T-helper 22 cell (primary cell): ENCODE measurements at places on chromosomes 6 and 20.

GRCh38 chr20:58909585-58909984 is 57.1 kb downstream of the GNAS start:
- DNase-seq: no peak

DNA sequence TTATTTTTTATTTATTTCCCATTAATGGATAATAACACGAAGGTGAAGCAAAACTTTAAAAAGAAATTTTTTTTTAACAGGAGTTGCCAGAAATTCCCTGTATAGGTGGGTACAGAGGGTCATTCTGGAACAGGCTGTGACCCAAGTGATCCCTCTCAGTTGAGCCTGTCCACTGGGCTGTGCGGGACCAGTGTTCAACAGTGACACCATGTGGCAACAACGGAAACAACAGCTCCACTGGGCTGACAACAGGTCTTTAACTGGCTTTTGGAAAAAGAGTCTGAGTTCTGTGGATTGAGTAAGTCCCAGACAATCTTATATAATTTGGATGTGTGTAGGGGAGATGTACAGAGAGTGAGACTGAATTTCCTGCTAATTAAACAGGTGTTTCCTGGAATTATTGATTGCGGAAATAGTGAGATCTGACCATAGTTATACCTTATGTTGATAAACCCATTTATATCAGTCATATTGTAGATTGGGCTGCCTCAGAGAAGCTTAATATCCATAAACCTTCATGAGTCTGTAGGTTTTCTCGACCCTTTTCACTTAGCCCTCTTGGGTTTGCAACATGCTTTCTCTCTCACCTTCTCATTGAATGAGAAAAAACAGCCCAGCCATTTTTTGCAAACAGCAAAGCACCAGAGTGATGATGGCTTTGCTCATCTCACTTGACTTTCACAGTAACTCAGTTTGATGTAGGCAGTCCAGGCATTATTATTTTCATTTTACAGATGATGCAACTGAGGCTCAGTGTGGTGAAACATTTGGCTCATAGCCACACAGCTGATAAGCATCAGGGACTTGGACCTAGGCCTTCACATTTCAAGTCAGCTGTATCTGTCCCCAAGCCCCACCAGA is 17.5 kb downstream of the KIAA1755 start:
- no peak for DNase-seq

GRCh38 chr6:124962639-124963415 is 590 bp downstream of the RNF217 start:
- no peak for DNase-seq

DNA sequence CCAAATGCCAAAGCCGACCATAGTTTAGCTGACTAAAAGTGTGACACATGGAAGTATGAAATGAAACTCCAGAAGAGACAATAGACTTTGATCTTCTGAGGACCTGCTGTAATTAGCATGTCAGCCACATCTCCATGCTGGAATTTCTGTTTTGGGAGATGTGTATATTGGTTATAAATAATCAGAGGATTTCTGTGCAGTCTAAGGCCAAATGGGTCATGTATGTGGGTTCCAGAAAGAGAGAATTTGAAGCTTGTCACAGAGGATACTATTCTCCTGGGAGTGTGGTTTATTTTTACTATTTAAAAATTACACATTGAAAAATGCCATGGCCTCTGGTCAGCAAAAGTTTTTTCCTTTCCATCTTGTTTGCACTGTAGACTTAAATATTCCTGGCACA is 405.5 kb upstream of the PLCB4 start:
- no peak for DNase-seq

GRCh38 chr6:87830907-87831306 is 128.9 kb upstream of the AKIRIN2 start:
- DNase-seq: no peak

- DNase-seq: no peak
Observed at GRCh38 chr6:23654745-23655144, 471.3 kb upstream of the NRSN1 start.

- DNase-seq: no peak
Observed at GRCh38 chr20:573414-574296, 30.1 kb upstream of the CSNK2A1 start.

- no peak for DNase-seq
Observed at GRCh38 chr20:61434341-61434781, 182.3 kb downstream of the CDH4 start.

- no peak for DNase-seq
Observed at GRCh38 chr6:37083243-37084138, 78.0 kb downstream of the FGD2 start.

DNA sequence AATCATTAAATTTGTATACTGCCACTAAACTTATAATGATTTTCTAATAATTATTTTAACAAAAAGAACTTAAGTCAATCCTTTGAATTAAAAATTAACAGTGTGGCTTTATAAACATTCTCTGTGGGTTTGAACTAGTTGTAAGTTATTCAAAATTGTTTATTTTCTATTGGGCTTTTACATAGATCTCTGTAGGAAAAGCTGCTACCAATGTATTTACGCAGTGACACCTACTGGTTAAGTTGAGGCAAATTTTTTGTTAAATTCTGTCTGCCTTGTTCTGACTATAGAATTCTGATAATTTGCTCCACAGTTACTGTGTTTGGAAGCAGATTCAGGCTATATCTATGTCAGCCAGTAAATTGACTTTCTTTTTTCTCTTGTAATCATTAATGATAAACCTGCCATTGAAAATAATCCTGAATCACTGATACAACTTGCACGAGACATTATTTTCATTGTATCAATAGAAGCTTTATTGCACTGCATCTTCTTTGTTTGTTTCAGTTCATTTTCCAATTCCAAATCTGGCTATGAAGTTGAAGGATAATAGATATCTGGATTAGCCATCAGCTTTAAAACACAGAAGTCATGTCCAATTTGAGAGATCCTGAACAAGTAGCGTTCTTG is 66.0 kb upstream of the UTRN start:
- no peak for DNase-seq

DNA sequence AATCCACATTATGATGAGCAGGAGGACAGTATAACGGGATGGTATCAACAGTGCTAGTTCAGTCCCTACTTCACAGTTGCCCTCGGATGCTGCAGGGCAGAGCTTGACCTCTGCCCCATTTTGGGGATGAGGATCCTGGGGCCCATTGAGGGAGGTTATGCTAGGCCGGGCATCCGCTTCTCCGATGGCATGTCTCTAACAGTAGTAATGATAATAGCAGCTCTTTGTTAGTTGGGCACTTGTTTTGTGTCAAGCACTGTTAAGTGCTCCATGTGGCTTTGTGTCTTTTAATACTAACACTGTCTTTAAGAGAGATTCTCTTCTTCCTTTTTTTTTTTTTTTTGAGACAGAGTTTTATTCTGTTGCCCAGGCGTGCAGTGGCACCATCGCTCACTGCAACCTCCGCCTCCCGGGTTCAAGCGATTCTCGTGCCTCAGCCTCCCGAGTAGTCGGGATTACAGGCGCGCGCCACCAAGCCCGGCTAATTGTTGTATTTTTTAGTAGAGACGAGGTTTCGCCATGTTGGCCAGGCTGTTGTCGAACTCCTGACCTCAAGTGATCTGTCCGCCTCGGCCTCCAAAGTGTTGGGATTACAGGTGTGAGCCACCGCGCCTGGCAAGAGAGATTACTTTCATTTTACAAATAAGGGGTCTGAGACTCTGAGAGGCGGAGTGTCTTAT is 1.1 kb downstream of the MAPRE1 start:
- DNase-seq: no peak

GRCh38 chr6:3011158-3011557 is 11.5 kb downstream of the NQO2 start:
- no peak for DNase-seq

DNA sequence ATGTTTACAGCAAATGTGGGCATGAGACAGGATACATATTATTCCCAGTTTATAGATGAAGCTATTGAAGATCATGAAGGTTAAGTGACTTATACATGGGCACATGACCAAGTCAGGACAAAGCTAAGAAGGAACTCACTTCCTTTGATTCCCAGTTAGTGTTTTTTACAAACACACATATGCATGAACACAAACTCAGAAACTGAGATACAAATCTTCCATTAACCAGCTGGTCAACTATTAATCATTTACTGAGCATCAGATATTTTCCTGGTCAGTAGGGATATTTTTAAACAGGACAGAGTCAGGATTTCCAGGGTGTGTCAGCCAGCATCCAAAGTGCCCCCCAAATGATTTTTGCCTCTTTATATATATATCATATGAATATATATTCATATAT is 222.2 kb downstream of the OGFRL1 start:
- no peak for DNase-seq

DNA sequence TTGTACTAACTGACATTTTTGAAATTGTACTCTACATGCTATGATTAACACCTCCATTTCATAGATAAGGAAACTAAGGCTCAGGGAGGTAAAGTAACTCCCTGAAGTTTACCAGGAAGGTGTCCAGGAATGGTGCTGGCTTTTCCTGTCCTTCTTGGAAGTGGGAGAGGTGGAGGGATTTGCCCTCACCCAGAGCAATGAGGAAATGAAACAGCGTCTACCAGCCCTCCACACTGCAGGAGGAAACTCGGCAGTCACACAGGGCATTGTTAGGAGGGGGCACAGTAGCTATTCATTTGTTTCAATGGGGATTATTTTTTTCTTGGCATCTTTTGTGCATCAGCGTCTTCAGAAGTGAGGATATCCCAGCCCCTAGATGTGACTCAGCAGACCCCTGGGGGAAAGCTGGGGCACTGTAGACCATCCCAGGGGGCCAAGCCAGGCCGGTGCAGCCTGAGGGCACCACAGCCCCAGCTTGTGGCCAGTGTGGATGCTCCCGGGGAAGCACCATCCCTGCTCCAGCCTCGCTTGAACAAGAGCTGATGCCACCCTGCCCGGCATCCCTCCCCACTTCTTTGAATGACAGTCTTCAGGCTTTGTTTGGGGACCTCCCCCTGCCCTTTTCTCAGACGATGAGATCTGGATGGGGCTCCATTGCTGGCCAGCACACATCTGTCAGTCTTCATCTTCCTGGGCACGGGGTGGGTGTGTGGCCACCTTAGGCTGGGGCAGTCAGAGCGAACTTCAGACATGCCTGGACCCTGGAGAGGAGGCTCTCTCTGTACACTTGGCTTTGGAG is 224.4 kb upstream of the PMEPA1 start:
- DNase-seq: no peak

- no peak for DNase-seq
Observed at GRCh38 chr6:101614774-101615173, 221.3 kb downstream of the GRIK2 start.
